Natural killer cell treated with Interleukin-12 subunit alpha and Interleukin-12 subunit beta and Interleukin-15 and Interleukin-18, amount 100 ng/mL, for 72 hours (primary cell): ENCODE measurements at places on chromosomes 12 and 14.

- no peak for DNase-seq
These were observed 165.6 kb downstream of the ZFP36L1 start for GRCh38 chr14:68627050-68627867.

DNA sequence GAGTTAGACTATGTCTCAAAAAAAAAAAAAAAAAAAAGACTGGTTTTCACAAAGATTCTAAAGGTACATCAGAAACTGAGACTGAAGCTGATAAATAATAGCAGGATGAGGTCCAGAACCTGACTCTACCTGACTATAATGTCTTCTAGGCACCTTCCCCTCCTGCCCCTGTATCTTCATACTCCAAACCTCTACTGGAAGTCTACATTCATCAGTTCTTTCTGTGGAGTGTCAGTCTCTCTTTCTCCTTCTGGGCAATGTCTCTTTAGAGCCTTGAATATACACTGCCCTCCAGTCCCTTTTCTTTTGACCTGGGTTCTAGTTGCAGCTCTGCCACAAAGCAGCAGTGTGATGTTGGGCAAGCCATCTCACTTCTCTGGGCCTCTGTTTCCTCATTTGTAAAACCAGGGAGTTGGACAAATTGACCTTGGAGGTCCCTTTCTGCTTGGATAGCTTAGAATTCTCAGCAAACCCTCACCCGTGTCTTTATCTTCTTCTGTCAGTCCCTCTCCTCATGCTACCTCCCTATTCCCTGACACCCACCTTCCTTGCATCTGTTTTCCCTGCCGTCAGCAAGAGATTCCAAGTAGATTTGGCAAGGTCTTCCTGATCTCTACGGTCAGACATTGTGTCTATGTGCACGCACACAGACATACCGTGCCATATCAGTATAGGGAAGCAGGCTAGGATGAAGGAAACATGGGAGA is 4.3 kb downstream of the NFE2 start:
- peak; percentile 10 for DNase-seq

DNA sequence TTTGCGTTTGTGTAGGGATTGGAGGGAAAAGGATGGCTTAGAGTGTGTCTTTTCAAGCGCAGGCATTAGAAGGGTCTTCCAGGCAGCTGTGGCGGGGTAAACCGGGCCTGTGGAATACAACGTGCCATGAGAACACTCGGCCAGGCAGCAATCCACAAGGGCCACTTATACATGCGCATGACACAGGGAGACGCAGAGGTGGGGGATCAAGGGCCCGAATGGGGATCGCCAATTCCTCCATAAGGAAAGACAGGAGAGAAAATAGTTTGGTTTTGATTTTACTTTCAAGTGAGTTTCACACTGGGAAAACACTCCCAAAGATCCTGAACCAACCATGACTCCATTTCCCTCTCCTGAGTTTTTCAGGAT is 71.6 kb downstream of the SPRING1 start:
- DNase-seq = no peak

GRCh38 chr14:78610994-78611393 is 440.8 kb downstream of the NRXN3 start:
- DNase-seq = no peak

- DNase-seq = no peak
These were observed 57.5 kb downstream of the FRS2 start for GRCh38 chr12:69527506-69528272.

DNA sequence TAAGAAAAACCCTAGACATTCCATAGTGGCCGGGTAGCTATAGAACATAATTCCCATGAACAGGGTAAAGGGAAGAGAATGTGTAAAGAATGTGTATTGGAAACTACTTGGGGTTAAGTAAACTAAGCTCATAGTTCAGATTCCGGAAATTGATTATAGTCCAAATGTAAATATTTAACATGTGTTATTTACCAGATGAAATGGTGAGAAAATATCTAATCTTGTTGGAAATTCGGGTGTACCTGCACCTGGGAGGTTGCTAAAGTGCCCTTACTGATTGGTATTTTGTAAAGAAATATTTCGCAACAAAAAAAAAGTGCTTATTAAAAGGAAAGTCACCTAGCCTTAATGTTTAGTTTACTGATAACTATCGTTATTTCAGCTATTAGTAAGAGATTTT is 14.4 kb downstream of the RASSF9 start:
- DNase-seq = no peak

DNA sequence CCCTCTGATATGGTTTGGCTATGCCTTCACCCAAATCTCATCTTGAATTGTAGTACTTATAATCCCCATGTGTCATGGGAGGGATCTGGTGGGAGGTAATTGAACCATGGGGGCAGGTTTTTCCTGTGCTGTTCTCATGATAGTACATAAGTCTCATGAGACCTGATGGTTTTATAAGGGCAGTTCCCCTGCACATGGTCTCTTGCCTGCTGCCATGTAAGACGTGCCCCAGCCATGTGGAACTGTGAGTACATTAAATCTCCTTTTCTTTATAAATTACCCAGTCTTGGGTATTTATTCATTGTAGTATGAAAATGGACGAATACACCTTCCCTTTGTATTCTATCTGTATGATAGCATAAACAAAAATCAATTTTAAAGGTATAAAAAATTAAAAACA is 333.4 kb upstream of the FBXO33 start:
- no peak for DNase-seq

- no peak for DNase-seq
These were observed 392.5 kb upstream of the RGS6 start for GRCh38 chr14:71539650-71540285.

DNA sequence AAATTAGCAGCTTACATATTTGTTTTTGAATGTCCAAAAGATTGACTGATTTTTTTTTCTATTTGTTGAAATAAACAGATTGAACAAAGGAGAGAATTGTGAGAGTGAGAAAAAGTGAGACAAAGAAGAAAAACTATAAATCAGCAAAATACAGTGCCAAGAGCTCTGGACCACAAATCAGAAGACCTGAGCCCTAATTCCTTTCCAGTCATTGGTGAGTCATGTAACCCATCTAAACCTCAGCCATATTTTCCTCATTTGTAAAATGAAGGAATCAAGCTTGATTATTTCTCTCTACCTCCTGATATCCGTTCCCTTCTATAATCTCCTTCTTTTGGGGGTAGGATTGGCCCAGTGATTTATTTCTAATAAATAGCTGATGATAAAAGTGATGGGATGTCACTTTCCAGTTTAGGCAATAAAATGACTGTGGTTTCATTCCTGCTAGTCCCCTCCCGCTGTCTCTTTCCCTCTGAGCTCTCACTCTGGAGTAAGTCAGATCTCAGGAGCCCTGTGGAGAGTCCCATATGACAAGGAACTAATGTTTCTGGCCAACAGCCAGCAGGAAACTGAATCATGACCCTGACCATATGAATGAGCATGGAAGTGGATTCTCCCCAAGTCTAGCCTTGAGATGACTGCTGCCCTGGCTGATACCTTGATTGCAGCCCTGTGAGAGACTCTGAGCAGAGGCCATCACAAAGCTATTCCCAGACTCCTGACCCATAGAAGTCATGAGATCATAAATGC is 218.9 kb downstream of the ACSS3 start:
- no peak for DNase-seq

- no peak for DNase-seq
These were observed 2.4 kb downstream of the BTG1 start for GRCh38 chr12:92143258-92143657.
